ENCODE measurements at places on chromosomes 13 and 19.

DNA sequence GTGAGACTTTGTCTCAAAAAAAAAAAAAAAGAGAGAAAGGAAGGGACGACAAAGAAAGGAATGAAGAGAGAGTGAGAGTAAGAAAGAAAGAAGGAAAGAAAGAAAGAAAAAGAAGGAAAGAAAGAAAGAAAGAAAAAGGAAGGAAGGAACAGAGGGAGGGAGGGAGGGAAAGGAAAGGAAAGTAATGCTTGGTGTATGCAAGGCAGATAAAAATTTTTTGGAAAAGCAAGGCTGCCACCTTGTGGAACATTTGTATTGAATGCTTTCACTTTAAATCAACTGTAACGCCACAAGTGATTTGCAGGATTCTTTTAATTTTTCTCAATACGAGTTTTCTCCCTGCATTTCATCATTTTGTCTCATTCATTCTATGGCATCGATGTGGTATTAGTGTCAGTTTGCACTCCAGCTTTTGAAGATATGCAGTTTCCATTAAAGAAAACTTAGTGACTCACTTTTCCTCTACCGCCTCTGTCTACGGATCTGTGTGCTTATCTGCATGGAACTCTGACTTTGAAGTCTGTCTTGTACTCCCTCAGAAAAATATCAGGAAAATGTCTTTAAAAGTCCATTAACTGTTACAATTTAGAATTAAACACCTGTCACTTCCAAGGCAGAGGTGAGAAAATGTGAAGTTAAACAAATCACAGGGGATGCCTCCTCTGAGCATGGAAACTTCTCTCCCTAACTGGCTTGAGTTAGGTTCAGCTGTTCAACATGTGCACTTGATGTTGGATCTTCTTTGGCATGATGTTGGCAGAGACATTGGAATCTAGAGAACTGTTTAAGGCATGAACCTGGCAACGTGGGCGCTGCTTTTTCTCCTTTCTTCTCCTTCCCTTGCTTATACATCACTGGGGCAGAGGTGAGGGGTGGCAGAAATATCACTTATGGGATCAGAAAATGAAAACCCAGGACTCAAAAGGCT, 20.0 kb upstream of the ZDHHC20 start:
- DNase-seq, result peak; percentile 39

GRCh38 chr13:62512194-62513141, 1096.8 kb upstream of the PCDH20 start:
- DNase-seq, result no peak

DNA sequence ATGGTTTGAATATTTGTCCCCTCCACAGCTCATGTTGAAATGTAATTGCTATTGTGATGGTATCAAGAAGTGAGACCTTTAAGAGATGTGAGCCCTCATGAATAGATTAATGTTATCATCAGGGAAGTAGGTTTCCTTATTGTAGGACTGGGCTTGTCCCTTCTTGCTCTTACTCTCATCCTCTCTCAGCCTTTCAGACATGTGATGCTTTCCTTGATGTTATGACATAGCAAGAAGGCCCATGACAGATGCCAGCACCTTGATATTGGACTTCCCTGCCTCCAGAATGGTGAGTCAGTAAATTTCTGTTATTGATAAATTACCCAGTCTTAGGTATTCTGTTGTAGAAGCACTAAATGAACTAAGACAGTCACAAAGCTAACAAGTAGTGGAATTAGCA, 5.7 kb upstream of the ZMYM2 start:
- no peak for DNase-seq

DNA sequence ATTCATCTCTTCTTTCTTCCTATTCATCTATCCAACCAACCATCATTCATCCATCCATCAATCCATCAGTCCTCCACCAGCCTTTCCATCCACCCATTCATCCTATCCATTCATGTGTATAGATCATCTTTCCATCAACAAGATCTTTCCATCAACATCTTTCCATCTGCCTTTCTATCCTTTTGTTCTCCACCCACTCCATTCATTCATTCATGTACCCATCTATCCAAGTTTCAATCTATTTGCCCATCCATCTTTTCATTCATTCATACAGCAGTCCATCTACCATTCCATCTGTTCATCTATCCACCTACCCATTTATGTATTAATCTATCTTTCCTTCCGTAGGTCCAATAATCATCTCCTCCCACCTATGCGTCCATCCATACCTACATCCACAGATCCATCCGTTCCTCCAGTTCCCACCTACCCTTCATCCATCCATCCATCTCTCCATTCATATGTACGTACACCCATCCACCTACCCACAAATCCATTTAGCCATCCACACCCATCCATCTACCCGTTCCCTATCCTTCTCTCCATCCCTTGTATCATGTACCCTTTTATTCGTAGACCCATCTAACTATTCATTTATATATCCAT, 53.3 kb downstream of the RYR1 start:
- DNase-seq, result no peak

DNA sequence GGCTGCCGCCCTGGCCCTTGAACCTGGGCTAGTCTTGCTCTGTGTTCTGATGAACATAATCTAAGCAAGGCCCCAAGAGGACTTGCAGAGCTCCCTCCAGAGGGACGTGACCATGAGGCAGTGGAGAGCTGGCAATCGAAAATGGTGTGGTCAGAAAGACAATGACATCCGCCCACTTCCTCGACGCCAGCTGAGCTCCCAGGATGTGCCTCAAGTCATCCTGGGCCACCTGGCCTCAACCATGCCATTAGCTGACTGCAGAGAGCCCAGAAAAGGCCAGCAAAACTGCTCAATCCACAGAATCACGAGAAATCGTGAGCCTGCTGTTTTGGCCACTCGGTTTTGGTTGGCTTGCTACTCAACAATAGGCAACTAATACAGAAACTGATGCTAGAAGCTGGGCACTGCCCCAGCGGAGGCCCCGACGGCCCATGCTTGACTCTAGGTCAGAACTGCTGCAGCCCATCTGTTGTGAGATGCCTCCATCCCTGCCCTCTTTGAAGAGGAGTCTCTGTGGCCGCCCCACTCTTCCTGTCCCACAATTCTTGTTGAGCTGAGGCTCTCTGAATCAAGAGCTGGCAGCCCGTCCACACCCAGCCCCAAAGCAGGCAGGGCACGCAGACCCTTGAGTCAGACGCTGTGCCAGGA, 53.3 kb downstream of the STK24 start:
- DNase-seq, result no peak
